Dermis microvascular lymphatic vessel endothelial cell (primary cell): ENCODE measurements at places on chromosomes 1 and 21. TPM values are rescaled to one million over a fixed set of nuclear protein-coding genes. Genes with fewer than 3 reads are reported as not detected.

Gene GBP3
- 13.0 and 15.6 TPM in 2 replicates for total RNA-seq

Gene IFFO2
- total RNA-seq: 7.6 and 9.0 TPM in 2 replicates

Gene FMO1
- total RNA-seq: not detected in 2 replicates

Gene FMN2
- total RNA-seq: under 0.01 TPM in 1 of 2 replicates, not detected in the other

Gene KRTAP10-5
- total RNA-seq: not detected in 2 replicates

Gene IGSF5
- total RNA-seq: not detected in 2 replicates

Gene ACOT11
- 3.2 and 3.3 TPM in 2 replicates for total RNA-seq

Gene PTGER3
- total RNA-seq: under 0.01 TPM in 1 of 2 replicates, not detected in the other

Gene ANGPTL3
- not detected in 2 replicates for total RNA-seq

Gene HIVEP3
- 0.77 and 1.4 TPM in 2 replicates for total RNA-seq

Gene ST6GALNAC5
- not detected in 2 replicates for total RNA-seq

Gene SSR2
- 323 and 635 TPM in 2 replicates for total RNA-seq

Gene HAPLN2
- total RNA-seq: 0.13 TPM in 1 of 2 replicates, not detected in the other

Gene CD2
- total RNA-seq: not detected in 2 replicates

Gene BMP8B
- 0.13 and 0.39 TPM in 2 replicates for total RNA-seq

Gene CD1D
- 0.13 TPM in 1 of 2 replicates, not detected in the other for total RNA-seq

Gene SLC5A9
- under 0.01 and 0.13 TPM in 2 replicates for total RNA-seq

Gene CHODL
- 0.13 TPM in 2 replicates for total RNA-seq

Gene AMIGO1
- total RNA-seq: 0.64 and 1.0 TPM in 2 replicates

Gene ARMH1
- 0.13 TPM in 1 of 2 replicates, not detected in the other for total RNA-seq

Gene RBP7
- total RNA-seq: 0.38 and 0.77 TPM in 2 replicates

Gene C1orf115
- 46.6 and 62.8 TPM in 2 replicates for total RNA-seq

Gene NEXN
- total RNA-seq: 0.77 and 1.1 TPM in 2 replicates

Gene VHLL
- 0.13 TPM in 2 replicates for total RNA-seq

Gene TENT5C
- 0.64 and 1.9 TPM in 2 replicates for total RNA-seq

Gene SARS1
- total RNA-seq: 130 and 136 TPM in 2 replicates

Gene IGFN1
- not detected in 2 replicates for total RNA-seq

Gene FAM72D
- total RNA-seq: 0.89 and 1.4 TPM in 2 replicates

Gene ITSN1
- 46.7 and 54.4 TPM in 2 replicates for total RNA-seq

Gene LCE1F
- total RNA-seq: not detected in 2 replicates

Gene CREG1
- 31.6 and 43.9 TPM in 2 replicates for total RNA-seq

Gene C8B
- not detected in 2 replicates for total RNA-seq

Gene HCRTR1
- total RNA-seq: 0.77 and 2.8 TPM in 2 replicates

Gene KRTAP21-2
- not detected in 2 replicates for total RNA-seq
